Foreskin keratinocyte (primary cell): ENCODE measurements at places on chromosomes 5 and 9. TPM values are rescaled to one million over a fixed set of nuclear protein-coding genes. Genes with fewer than 3 reads are reported as not detected.
A peak's percentile ranks its signal among the peaks of the same experiment; 100 is the strongest.

The MARCOL gene
- not detected in 2 replicates for total RNA-seq

The ATG10 gene
- 4.7 and 5.6 TPM in 2 replicates for total RNA-seq

The ASS1 gene
- 40.8 and 62.6 TPM in 2 replicates for total RNA-seq

GRCh38 chr5:589588-589987 is 22.6 kb upstream of the CEP72 start:
- no peak for DNase-seq

DNA sequence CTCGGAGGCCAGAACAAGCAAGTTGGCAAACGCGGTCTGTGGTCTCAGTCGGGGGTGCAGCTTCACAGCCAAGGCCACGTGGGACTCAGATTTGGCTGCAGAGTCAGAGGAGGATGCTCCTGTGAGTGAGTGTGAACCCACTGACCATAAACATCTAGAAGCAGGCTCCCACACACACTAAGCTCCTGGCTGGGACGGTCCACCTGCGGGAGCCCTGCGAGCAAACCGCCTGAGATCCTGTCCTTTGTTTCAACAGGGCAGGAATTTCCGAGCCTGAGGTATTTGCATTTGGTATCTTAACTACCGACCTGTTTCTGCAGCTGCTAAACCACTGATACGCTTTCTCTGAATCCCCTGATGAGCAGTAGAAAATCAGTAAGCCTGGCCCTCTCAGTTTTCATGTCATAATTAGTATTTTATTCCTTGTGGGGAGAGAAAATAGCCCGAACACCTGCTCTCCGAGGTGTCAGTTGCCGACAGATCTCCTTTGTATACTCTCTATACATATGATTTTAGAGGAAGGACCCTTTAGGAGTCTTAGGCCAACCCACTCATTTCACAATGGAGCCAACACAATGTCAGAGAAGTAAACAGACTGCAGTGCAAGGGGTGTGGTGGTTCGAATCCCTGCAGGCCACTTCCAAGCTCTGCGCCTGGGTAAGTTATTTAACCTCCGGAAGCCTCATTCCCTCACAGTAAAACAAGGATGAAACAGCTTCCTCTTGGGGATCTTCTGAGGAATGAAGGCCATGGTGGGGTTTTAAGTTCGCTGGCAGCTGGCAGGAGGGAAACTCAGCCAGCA is 40.9 kb upstream of the PWWP2A start:
- DNase-seq = no peak

DNA sequence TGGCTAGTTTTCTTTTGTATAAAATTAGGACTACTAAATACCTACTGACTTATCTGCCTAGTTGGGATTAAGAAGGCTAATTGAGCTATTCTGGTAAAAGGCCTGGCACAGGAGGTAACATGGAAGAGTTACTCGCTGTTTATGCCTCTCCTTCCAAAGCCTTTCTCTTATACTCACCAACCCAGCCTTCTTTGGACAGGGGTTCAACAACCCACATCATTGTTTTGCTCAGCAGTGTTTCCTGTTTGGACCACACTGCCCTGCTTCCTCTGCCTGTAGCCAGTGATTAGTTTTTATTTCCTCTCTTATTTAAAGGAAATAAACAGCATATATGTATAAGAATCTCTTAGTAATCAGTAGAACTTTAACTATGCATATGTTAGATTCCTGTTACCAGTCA is 85.1 kb upstream of the TLX3 start:
- DNase-seq = no peak

- DNase-seq = no peak
These were observed 1.6 kb downstream of the FAM219A start for GRCh38 chr9:34456746-34457145.

DNA sequence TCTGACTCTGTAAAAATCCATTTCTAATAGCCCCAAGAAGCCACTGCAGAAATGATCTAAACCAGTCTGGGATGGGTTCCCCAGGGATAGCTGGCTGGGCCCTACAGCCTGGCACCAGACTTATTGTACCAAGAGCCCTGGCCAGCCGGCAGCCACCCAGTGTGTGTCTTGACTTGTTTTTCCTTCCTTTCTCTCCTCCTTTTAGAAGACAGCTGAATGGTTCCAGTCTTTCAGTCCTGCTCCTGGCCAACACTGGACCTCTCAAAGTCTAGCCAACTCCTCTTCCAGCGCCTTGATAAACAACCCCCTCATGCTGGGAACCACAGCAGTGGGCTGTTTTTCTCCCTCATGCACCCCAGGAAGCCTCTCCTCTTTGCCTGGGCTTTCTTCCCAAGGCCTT is 34.1 kb downstream of the ATOX1 start:
- DNase-seq = no peak

DNA sequence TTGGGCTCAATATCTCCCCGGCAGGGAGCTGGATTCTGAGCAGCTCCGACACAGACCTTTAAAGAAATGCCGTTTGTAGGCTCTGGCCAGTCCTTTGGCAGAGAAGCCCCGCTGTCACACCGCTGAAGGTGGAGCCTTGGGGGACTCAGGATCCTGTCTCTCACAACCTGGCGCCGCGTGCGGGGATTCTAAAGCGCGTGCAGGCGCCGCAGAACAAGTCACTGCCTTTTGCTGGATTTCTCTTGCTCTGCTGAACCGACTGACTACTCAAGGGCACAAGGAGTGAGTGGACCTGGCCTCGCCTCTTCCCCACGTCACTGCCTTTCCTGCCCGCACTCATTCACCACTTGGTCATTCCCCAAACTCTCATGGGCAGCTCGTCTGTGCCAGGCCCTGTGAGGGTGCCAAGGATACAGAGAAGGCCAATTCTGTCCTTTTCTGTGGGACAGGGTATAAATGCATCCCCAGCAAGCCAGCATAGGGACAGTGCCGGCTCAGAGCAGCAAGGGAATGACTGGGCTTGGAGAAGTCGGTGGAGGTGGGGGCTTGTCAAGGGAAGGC is 69.3 kb downstream of the CRB2 start:
- no peak for DNase-seq

- DNase-seq = peak; percentile 85
These were observed 118.3 kb downstream of the DRD1 start for GRCh38 chr5:175325681-175326080.

- no peak for DNase-seq
These were observed 211.1 kb downstream of the DTWD2 start for GRCh38 chr5:118777189-118777736.

GRCh38 chr9:32881948-32882347 is 98.6 kb downstream of the TMEM215 start:
- no peak for DNase-seq

DNA sequence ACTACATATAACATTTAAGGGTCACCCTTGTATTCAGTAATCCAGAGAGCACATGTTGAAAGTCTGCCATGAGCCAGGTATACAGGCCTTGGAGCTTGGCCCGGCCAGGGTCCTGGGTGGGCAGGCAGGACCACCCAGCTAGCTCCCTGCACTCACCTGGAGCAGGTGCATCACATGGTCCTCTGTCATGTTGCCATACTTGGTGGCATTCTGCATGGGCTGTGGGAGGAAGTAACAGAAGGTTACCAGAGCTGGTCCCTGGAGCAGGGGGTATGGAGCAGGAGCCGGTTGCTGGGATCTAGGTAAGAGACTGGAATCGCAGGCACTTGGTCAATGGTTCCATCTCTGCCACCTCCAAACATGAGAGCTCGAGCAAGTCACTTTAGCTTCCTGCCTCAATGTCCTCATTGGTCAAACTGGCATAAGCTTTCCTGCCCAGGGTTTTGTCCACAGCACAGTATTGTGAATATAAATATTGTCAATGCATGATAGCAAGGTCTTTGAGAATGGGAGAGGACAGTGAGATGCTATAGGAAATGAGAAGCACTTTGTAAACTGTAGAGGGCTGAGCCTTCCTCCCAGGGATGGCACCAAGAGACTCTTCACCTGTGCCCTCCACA is 6.5 kb downstream of the CD74 start:
- DNase-seq = no peak

GRCh38 chr5:136329484-136330190 is 35.7 kb downstream of the TRPC7 start:
- no peak for DNase-seq

DNA sequence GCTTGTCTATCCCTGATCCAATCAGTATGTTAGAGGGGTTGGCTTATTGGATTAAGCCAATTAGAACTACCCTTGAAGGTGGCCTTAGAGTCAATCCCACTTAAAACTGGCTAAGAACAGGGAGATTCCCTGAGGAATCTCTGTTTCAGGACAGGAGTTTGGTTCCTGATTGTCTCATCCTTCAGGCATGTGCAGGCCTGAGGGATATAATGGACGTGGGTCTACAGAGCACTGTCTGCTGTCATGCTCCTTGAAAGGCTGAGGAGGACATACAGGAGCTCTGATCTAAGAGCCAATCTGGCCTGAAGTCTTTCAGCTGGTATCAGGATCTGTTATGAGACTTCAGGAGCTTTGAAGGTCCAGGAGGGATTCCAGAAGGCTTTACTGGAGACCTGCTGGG is 36.2 kb upstream of the PRXL2C start:
- DNase-seq = peak; percentile 62
